ENCODE measurements at places on chromosomes 5 and 9. TPM values are rescaled to one million over a fixed set of nuclear protein-coding genes. Genes with fewer than 3 reads are reported as not detected.

NR5A1 gene
- total RNA-seq, result not detected

DNA sequence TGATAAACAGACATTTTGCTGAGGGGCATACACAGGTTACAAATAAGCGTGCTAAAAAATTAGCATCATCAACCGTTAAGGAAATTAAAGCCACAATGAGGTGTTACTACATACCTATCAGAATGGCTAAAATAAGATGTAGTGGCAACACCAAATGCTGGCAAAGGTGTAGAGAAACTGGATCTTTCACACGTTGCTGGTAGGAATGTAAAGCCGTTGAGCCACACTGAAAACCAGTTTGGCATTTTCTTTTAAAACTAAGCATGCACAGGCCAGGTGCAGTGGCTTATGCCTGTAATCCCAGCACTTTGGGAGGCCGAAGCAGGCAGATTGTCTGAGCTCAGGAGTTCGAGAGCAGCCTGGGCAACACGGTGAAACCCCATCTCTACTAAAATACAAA lies 67.0 kb upstream of the SYK start:
- DNase-seq, result no peak

TMEFF1 gene
- 15.7 TPM for total RNA-seq

DNA sequence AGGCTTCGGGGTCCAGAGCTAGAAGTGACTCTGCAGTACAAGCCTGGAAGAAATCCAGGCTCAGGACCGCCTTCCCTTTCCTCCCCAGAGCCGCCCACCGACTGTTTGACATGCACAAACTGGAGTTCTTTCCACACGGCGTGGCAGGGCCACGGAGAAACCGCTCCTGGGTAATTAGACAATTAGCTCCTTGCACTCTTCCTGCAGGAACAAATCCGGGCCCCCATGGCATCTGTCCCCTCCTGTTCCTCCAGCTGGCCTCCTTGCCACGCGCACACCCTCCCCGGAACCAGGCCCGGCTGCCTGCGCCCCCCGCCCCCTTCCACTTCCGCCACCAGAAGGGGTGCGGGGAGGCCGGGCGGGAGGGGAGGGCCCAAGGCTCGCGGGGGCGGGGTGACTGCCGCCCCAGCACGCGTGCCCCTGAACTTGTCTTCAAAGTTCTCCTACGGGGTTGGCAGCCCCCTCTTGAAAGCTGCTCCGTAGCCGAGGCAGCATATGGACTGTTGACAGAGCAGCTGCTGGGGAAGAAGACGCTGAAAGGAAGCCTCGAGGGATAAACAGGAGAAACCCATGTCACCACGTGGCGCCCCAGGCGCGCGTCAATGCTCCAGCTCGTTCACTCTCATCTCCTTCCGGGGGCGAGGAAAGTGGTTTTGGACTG lies 74.3 kb downstream of the SEC61B start:
- DNase-seq, result no peak

GRCh38 chr5:118069452-118069851 lies 918.9 kb downstream of the DTWD2 start:
- peak; percentile 4 for DNase-seq

- no peak for DNase-seq
These were observed 689 bp downstream of the CNTRL start for GRCh38 chr9:121075251-121076036.

DNA sequence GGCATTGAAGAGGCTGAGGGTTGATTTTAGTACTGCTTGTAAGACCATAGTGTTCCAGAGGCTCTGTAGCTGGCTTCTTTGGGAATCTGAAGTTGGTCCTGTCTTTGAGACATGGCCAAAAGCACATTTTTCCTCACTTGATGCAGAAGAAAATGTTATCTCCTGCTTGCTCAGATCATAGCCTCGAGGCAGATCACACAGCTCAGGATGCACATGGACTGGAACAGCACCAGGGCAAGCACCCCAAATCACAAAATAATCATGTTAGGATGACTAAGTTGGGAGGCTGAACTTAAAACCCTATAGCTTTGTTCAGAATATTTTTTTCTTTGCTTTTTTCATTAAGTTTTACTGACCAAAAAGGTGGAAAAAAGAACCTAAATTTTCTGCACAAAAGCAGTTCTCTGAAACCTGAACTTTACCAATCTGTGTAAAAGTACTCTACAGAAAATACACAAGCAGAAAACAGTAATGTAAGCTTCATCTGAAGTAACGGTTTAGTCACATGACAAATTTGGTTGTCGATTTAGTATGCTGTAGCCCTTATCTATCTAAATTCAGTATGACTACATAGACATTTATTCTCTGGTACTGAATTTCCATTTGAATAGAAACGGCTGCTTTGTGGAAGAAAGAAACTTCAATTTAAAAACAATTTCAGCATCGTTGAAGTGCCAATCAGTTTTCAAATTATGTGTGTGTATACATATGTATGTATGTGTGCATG lies 3.4 kb downstream of the KLHL9 start:
- no peak for DNase-seq

GRCh38 chr5:150649108-150650020 lies 8.9 kb downstream of the SYNPO start:
- DNase-seq, result no peak

DNA sequence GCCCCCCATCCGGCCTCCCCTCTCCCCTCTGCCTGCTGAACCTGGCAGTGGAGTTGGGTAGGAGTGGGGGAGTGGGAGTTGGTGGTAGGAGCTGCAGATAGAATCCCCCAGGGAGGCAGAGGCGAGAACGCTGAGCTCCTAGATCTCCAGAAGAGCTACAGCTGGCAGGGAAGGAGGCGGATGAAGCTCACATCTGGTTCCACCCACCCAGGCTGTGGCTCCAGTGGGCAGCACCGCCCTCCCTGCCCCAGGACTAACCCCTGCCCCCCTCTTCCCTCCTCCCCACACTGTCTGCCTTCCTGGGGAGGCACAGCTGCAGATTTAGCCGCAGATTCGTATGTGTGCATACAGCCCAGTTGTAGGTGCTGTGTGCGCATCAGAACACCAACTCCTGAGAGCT lies 34.2 kb downstream of the C9orf50 start:
- no peak for DNase-seq

- no peak for DNase-seq
These were observed 212.0 kb downstream of the ARHGAP26 start for GRCh38 chr5:142981886-142982820.

- no peak for DNase-seq
These were observed 2.2 kb downstream of the TNIP1 start for GRCh38 chr5:151078490-151079262.

PLAC8L1 gene
- not detected for total RNA-seq

DNA sequence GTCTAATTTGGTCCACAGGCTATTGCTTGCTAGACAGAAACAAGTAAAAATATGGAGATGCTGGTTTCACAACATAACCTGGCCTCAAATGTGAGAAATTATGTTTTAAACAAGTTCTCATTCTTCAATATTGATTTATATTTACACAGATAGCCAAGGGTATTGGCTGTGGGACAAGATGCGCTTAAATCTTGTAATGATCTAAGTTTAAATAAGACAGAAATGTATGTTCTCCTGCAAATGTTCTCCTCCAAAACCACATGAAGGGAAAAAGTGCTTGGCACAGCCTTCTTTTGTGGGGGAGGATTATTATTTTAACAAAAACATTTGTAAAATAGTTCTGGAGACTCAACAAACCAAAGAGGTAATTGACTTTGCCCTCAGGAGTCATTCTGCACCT lies 356.0 kb downstream of the DMAC1 start:
- no peak for DNase-seq

DNA sequence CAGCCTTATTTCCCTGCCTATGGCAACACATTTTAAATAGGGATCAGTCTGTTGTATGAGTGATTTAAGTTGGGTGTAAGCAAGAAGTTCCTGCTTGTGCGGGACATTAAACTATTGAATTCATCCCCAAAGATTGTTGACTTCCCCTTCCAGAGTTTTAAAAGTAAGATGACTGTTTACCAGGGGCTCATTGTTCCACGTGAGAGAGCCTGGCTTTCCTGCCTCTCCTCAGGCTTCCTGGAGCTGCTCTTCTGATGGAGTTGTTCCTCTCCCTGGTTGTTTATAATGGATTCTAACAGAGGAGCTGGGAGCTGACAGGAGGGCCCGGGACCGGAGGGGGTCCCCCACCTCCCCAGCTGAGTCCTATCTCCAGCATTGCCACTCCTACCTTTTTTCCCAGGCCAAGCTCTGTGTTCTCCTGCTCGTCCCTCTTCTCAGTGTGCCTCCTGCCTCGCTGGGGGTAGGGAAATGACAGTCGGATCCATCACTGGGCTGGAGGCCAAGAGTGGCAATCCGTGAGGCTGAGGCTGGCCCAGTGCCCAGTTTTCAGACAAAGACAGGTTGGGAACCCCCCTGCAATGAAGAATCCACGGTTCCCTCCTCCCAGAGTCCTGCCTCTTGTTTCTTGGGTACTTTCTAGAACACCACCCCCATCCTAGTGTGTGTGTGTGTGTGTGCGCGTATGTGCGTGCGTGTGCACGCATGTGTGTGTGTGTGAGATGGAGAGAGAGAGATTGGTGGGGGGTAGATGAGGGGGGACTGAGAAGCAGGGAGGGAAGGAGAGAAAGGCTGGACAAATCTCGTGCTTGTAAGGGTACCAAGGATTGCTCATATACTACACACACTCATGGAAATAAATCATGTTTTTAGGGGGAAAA lies 123.7 kb upstream of the NFIB start:
- DNase-seq, result no peak

Measured in kidney epithelial cell (primary cell).